ENCODE measurements at places on chromosomes 3 and 15.

DNA sequence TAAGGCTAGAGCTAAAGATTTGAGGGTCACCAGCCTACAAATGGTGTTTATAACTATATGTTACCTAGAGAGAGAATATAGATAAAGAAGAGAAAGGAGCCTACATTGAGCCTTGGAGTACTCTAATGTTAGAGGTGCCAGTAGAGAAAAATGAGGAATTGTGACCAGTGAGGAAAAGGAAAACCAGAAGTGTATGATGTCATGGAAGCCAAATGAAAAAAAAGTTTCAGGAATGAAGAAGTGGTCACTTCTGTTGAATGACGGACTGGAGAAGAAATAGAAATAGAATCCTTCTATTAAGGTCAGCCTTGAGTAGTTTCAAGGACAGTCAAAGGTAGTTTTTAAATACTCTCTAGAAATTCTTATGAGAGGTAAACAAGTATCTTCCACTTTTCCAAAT, 51.2 kb upstream of the MLF1 start:
- DNase-seq: no peak

GRCh38 chr3:50405249-50405648, 45.9 kb upstream of the TMEM115 start:
- peak; percentile 13 for DNase-seq

DNA sequence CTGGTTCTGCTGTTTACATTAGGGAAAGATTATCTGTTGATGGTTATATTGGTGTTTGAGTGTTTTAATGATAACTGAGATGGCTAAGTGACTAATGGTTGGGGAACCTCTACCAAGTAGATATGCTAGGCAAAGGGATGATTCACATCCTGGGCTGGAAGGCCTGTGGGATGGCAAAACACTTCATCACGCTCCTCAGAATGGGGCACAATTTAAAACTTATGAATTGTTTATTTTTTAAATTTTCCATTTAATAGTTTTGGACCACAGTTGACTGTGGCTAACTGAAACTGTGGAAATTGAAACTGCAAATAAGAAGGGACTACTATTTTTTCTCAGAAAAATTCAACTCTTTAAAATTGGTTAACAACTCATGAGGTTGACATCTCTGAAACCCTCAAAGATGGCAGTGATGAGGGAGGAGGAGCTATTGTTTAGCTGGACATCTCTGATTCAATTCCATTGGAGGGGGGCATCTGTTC, 100.5 kb upstream of the ZBED2 start:
- peak; percentile 90 for DNase-seq

GRCh38 chr15:41331833-41332193, 578 bp downstream of the OIP5 start:
- peak; percentile 49 for DNase-seq

GRCh38 chr3:50269977-50270413, 1.0 kb downstream of the SEMA3B start:
- peak; percentile 63 for DNase-seq

GRCh38 chr3:95343767-95344166, 1280.9 kb downstream of the NSUN3 start:
- no peak for DNase-seq

DNA sequence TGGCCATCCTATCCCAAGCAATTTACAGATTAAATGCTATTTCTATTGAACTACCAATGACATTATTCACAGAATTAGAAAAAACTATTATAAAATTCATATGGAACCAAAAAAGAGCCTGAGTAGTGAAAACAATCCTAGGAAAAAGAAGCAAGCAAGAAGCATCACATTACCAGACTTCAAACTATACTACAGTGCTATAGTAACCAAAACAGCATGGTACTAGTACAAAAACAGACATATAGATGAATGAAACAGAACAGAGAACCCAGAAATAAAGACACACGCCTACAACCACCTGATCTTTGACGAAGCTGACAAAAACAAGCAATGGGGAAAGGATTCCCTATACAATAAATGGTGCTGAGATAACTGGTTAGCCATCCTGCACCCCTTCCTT, 152.2 kb downstream of the TNIK start:
- DNase-seq: no peak

DNA sequence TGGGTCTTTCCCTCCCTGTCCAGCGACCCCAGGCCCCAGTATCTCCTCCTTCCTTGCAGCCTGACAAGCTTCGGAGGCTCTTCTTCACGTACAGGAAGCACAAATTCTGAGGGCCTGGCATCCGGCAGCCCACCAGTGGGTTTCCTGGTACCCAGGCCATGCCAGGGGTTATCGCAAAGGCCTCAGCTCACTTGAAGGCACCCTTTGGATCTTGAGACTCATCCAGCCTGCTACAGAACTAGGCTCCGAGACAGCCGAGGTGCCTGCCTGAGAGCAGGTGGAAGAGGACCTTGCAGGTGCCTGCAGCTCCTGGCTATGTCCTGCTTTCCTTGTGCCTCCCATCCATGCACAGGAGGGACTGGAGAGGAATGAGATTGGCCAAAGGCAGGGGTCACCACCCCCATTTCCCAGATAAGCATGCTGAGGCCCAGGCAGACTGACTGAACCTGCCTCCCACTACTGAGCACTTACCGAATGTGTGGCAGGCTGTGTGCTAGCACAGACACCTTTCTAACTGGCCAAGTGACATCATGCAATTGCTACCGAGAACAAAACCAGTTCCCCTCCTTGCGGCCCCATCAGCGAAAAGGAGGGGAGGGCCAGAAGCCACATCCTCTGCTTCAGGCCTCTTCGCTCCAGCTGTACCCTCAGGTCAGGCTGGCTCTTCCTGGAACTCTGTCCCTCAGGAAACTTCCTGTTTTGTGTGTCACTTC, 11.2 kb downstream of the SH2D7 start:
- no peak for DNase-seq

DNA sequence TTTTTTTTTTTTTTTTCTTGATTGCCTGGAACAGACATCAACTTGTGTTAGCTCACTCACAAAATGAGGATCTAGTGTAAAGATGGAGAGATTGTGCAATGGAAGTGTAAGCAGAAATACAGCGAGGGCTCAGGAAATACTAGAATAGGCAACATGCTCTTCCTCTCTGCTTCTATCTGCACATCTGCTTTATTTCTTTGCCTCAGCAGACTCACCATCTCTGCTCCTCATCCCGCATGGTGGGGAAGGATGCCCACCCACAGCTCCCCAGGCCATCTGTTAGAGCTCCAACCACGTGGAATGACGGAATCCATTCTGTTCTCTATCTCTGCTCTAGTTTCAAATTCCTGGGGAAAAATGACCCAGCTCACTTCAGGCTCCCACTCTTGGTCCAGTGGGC, 128.0 kb upstream of the ADAMTS9 start:
- no peak for DNase-seq

- no peak for DNase-seq
Observed at GRCh38 chr3:173753593-173753992, 356.0 kb downstream of the NLGN1 start.

DNA sequence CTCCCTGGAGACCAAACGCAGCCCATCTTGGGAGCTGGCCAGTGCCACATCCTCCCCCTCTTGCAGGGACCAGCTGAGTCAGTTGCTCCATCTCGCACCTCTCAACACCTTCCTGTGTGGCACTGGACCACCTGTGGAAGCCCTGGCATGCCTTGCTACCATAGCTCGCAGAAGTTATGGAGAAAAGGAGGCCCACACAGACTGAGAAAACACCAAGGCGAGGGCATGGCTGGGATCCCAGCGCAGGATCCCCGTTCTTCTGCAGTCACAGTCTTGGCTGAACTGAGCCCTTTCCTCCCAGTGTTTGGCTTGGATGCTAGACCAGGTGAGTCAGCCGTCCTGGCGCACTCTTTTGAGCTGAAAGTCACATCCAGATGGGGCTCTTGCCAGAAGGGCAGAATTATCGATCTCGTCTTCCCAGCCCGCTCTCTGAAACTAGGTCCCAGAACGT, 46.9 kb downstream of the CHRD start:
- no peak for DNase-seq

GRCh38 chr3:212432-212831, 15.9 kb downstream of the CHL1 start:
- no peak for DNase-seq

- no peak for DNase-seq
Observed at GRCh38 chr3:185815391-185816282, 9.2 kb downstream of the IGF2BP2 start.

- DNase-seq: no peak
Observed at GRCh38 chr3:159322322-159322939, 520.6 kb downstream of the MFSD1 start.

All from bronchial epithelial cell (primary cell).